ENCODE measurements at places on chromosomes 1 and 21.

DNA sequence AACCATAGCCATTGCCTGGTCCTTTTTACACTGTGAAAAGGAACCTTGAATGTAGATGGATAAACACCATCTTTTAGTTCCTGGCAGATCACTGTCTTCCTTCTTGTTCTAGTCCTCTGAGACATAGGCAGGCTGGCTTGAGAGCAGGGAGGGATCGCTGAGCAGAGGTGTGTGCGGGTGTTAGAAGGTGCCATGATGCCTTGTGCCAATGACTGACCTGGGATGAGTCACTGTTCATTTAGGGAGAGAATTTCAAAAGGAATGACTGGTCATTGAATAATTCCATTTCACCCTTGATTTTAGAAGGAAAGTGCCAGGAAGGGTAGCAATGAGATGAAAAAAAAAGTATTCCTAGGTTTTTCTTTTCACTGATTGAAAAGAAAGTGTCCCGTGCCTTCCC lies 383.9 kb downstream of the KIF26B start:
- DNase-seq = no peak

GRCh38 chr1:160645386-160646130 lies 1.3 kb downstream of the SLAMF1 start:
- no peak for DNase-seq

- no peak for DNase-seq
Measured at GRCh38 chr1:67608661-67609576, 76.1 kb upstream of the GADD45A start.

DNA sequence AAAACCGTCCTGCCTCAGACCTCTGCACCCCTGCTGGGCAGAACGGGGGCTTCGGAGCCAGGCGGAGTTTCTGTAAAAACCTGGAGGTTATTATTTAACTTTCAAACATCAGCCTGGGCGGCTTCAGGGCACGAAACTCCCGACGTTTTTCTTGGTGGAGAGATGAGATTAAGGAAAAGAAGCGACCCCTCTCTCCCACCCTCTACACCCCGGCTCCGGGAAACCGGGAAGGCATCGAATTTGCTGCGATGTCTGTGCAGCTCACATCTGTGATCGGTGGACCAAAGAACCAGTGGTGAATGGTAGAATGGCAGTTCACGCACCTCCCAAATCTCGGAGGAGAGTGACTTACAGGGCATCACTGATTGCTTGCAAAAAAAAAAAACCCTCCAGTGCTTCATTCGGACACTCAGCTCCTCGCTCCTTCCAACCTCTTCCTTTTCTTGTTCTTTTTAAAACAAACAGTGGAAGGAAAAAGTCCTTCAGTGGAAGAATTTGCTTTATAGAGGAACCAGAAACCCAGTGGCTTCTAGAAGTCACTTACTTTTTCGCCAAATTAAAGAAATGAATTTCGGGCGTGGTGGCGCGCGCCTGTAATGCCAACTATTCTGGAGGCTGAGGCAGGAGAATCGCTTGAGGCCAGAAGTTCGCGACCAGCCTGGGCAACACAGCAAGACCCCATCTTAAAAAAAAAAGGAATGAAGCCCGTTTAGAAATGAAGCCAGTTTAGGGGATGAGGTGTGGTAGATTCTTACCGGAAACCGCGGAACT lies 884 bp downstream of the PHACTR4 start:
- DNase-seq = no peak

- DNase-seq = no peak
Measured at GRCh38 chr1:229563241-229563640, 4.7 kb upstream of the ABCB10 start.

GRCh38 chr1:161705537-161705936 lies 1.5 kb upstream of the FCRLA start:
- DNase-seq = no peak

DNA sequence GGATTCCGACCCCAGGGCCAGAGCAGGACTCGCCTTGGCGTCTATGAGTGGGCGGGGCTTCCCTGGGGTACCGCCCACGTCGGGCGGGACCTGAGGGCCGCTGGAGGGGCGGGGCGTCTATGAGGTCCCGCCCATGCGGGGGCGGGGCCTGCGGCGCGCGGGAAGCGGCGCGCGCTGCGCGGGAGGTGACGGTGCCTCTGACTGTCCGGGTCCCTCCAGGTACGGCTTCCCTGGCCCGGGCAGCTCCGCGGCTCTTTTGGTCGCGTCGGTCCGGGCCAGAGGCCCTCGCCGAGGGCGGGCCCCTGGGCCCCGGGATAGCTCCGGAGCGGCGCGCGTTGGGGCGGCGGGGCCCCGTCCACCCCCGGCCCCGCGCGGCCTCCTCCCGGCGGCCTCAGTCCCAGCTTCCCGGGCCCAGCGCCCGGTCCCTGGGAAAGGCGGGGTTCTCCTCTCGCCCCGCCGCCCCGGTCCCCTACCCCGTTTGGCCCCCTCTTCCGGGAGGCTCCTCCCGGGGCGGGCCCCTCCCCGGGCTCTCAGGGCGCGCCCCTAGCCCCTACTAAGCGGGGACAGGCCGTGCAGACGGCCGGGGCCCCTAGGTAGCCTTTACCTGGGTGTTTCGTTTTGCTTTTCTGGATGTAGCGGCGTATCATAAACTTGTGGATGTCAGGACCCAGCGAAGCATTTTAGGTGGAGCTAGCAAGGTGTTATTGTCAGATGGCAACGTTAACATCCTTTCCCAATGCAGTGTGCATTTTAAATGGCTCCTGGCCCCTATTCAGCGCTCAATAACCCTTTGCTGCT lies at the start of gene CHAF1B:
Gene CHAF1B, plus strand, starts transcription at position 160 of the 798 bp plus-strand sequence. CDS start 745 bp downstream, outside the sequence.
- DNase-seq = peak; percentile 63

- DNase-seq = no peak
Measured at GRCh38 chr1:67489643-67490042, 59.4 kb upstream of the SERBP1 start.

GRCh38 chr1:156126043-156126629 lies 11.6 kb downstream of the LMNA start:
- DNase-seq = no peak

- no peak for DNase-seq
Measured at GRCh38 chr1:199551967-199552565, 475.4 kb upstream of the NR5A2 start.

DNA sequence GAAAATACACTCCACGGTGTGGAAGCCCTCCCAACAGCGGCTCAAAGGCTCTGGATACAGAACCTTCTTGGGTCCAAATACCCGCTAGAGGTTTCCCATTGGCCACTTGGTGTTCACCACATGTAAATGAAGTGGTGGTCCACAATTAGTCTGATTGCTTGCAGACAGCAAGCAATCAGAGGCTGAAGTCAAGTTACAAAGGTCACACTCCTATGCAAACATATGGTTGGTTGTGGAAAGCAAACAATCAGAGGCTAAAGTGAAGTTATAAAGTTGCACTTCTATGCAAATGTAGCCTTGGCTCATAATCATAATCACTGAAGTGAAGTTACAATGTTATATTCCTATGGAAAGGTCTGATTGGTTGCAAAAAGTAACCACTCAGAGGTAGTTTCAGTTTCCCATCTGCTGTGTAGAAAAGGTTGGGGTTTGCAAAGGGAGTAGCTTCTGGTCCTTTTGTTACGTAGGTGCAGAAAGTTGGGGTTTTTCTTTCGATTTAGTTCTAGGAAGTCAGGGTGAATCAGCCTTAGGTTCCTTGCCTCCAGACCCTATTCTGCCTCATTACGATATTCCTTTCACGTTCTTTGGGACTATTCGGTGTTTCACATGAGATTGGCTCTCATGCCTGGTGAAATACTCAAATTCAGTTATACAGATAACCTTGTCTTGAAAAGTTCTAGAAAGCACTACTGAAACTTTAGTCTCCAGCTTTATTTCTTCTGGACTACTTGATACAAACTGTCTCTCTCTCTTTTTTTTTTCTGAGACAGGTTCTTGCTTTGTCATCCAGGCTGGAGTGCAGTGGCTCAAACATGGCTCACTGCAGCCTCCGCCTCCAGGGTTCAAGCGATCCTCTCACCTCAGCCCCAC lies 36.7 kb upstream of the MTF2 start:
- no peak for DNase-seq

GRCh38 chr1:235012436-235013210 lies 116.0 kb downstream of the TOMM20 start:
- DNase-seq = no peak
